Adrenal gland (tissue), 19 donors: ENCODE measurements at places on chromosomes 3 and 15. TPM values are rescaled to one million over a fixed set of nuclear protein-coding genes. Genes with fewer than 3 reads are reported as not detected.

C3orf49 gene
- not detected for polyA plus RNA-seq

TTLL13 gene
- 0.11 TPM for polyA plus RNA-seq

TEX9 gene
- 11.9 TPM for polyA plus RNA-seq

GPR149 gene
- not detected for polyA plus RNA-seq

IL17RE gene
- 0.51 TPM for polyA plus RNA-seq

AMIGO3 gene
- 3.0 TPM for polyA plus RNA-seq

AMOTL2 gene
- polyA plus RNA-seq, result 10.5 TPM

ISLR gene
- 6.1 TPM for polyA plus RNA-seq

SELENOT gene
- 19.4 TPM for polyA plus RNA-seq

CD200R1 gene
- polyA plus RNA-seq, result 0.34 TPM

CHRFAM7A gene
- polyA plus RNA-seq, result 1.3 TPM

SYNM gene
- polyA plus RNA-seq, result 22.0 TPM
